Right hindlimb (tissue), 1 donor: ENCODE measurements at places on chromosomes 16 and 17.
A peak's percentile ranks its signal among the peaks of the same experiment; 100 is the strongest.

DNA sequence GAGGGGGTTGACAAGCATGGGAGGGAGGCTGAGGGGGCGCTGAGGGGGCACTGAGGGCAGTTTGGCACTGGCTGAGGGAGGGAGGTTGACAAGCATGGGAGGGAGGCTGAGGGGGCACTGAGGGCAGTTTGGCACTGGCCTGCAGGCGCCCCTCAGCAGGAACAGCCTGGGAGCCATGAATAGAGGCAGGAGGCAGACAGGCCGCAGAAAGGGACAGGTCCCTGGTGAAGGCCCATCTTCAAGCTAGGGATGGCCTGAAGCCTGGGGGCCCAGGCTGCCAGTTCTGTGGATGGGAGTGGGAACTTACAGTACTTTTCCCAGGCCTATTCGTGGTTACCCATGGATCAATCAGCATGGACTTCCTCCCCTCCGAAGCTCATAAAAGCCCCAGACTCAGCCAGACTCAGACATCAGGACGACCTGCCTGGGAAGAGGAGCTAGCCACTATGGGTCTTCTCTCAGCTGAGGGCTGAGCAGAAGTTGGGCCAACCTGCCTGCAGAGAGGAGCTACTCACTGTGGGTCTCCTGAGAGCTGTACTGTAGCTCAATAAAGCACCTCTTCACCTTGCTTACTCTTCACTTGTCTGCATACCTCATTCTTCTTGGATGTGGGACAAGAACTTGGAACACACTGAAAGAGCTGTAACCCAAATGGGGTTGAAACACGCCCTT lies 72.8 kb upstream of the BRD7 start:
- DNase-seq = no peak

- DNase-seq = no peak
Observed at GRCh38 chr16:53937161-53937880, 233.4 kb downstream of the FTO start.

GRCh38 chr17:6843241-6843880 lies 11.8 kb upstream of the TEKT1 start:
- DNase-seq = no peak

GRCh38 chr16:89829630-89830437 lies 1.6 kb downstream of the SPIRE2 start:
- no peak for DNase-seq

DNA sequence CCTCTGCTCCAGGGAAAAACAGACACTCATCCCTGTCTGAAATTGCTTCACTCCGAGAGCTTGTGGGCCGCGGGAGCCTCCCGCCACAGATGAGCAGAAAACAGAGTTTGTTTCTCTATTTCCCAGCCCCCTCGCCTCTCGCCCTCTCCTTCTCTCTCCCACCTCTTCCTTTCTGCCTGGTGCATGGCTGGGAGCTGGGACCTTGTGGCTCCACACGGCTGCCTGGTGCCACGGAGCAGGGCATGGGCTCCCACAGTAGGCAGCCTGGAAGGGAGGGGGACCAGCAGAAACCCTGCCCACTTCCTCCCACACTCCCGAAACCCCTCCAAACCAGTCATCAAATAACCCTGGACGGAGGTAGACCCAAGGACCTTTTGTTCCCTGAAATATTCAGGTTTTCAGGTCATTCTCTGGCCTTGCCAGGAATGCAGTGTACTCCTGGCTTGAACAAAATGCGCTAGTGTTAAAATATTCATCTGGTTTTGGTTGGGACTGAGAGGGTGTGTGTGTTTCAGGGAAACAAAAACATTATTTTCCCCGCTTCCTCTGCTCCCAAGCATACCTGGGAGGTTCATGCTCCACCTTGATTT lies 204.9 kb downstream of the C16orf78 start:
- peak; percentile 15 for DNase-seq

GRCh38 chr17:40958086-40958953 lies 8.4 kb downstream of the KRT39 start:
- DNase-seq = no peak

GRCh38 chr17:59668816-59669215 lies 38.4 kb downstream of the PTRH2 start:
- no peak for DNase-seq

- no peak for DNase-seq
Observed at GRCh38 chr16:3494386-3494973, 809 bp downstream of the C16orf90 start.

- no peak for DNase-seq
Observed at GRCh38 chr17:79562931-79563210, 48.0 kb downstream of the RBFOX3 start.

DNA sequence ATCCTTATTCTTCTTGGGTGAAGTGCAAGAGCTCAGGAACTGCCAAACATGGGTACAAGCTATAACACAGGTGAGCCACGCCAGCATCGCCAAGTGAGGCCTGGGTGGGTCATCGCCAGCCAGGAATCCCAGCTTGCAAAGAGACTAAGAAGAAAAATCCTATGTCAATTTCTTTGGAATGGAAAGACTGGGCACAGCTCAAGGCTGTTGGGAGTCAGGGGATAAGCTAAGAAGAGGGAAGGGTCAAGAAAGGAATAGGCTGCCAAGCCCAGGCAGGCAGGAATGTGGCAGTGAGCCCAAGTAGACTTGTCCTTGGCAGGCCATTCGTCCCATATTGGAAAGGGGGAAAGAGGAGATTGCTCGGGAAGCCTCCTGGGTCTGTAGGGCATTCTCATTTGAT lies 191.4 kb upstream of the CDH5 start:
- no peak for DNase-seq

DNA sequence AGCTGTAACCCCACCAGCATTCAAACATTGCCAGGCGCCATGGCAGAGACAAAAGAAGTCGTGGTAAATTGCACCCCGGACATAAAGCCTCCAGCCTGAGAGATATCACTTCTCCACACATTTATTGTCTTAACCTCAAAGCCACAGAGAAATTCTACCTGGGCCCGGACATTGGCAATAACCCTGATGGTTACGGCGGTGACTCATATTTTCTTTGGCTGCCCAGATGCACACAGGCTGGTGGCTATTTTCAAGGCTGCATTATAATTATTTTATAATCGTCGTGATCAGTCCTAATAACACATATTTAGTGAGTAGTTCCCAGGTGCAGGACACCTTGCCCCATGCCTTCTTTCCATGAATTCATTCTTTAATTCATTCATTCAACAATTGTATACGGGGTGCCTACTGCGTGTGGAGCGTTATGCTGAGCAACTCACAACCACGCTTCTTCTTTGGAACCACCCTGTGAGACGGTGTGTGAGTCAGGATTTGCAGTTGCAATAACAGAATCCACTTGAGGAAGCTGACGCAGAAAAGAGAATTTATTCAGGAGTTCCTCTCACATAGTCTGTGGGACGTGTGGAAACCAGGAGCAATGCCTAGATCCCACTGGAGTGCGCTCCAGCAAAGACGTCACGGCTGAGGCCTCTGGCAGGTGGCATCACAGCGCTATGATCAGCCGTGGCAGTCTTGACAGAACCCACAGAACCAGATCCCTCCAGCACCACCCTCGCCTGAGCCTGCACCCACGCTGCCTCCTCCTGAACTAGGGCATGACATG lies 245.7 kb downstream of the FOXL1 start:
- no peak for DNase-seq

DNA sequence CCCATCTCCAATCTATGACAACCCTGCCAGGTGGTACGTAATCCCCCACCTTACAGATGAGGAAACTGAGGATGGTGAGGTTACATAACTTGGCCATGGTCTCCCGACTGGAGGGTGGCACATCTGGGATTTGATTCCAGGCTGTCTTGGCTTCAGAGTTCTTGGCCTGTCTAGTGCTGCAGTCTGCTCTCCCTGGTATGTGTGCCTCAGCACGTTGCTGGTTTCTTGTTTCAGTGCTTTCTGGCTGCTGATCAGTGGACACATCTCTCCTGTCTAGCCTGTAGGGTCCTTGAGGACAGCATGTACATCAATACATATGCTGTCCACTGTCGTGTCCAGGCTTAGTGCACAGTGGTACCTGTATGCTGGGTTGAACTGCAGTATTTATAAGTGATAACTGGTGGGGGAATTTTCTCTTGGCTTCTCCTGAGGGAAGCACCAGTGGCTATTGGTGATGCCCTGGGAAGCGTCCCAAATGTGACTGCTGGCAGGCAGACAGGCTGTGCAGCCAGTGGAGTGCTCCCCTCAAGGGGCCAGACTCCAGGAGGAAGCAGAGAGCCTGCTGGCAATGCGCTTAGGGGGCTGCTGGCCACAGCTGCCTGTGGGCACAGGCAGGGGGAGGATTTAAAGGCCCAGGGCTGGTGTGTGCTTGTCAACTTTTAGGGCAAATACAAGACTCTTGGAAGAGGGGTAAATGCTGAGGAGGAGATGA lies 14.4 kb downstream of the CTRL start:
- DNase-seq = peak; percentile 77

- peak; percentile 70 for DNase-seq
Observed at GRCh38 chr17:46979147-46979863, at the start of gene RPRML. TSS of gene RPRML (minus strand) at chr17:46979253. CDS start at chr17:46979007, 246 bp downstream.

DNA sequence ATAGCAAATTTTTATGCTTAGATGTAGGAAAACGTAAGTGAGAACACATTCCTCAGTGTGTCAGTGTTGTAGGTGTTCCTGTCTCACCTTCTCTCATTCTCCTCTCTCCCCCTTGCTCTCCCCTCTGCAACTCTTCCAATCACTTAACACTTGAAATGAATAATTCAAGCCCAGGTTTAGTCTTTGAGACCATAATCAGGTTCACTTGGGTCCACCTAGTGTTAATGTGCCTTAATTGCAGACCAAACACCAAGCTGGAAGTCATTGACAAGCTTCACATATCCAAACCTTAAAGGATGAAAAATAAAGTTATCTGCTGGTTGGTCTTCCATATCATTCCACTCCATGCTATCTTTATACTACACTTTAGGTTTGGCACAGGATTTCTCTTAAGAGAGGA lies 37.0 kb downstream of the STXBP4 start:
- DNase-seq = no peak

DNA sequence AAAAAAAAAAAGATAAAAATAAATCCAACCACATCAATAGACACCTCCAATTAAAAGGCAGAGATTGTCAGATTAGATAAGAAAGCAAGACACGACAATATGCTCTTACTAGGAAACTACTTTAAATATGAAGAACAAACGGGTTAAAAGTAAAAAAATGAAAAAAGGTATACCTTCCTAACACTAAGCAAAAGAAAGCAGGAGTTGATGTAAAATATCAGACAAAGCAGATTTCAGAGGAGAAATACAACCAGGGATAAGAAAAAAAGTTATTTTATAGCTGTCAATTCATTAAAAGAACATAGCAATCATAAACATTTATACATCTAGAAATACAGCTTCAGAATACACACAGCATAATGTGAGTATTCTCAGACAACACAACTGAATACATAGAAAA lies 49.7 kb upstream of the CCDC182 start:
- no peak for DNase-seq

DNA sequence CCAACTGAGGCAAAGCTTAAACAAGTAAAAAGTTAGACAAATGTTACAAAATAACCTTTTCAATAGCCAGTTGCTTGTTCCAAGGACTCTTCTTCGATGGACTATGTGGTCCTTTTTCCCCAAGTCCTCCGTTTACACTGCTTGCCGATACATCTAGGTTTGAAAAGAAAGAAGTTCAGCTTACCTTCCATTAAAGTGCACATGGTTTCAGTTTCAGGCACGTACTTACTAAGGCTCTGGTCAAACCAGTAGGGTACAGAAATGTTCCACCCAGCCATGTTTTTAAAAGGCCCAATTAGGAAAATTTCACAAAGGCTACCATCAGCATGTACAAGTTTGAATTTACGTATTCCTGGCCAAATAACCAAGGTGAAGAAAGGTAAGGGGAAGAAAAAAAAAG lies 2.1 kb downstream of the SRSF2 start:
- no peak for DNase-seq

DNA sequence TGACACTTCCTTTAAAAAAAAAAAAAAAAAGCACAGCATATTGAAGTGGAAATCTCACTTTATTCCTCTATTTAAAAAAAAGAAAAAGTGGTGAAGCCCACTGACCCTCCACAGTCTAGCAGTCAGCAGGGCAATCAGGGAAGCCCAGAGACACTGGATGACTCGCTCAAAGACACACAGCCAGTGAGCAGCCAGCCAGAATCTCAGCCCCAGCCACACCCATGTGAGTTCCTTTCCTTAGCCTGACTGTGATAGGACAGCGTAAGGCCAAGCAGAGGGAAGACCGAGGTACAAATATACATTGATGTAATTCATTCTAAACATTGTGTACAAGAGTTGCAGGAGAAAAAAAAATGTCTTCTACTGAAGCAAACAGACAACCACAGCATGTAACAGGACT lies 22.5 kb downstream of the XPO6 start:
- no peak for DNase-seq

DNA sequence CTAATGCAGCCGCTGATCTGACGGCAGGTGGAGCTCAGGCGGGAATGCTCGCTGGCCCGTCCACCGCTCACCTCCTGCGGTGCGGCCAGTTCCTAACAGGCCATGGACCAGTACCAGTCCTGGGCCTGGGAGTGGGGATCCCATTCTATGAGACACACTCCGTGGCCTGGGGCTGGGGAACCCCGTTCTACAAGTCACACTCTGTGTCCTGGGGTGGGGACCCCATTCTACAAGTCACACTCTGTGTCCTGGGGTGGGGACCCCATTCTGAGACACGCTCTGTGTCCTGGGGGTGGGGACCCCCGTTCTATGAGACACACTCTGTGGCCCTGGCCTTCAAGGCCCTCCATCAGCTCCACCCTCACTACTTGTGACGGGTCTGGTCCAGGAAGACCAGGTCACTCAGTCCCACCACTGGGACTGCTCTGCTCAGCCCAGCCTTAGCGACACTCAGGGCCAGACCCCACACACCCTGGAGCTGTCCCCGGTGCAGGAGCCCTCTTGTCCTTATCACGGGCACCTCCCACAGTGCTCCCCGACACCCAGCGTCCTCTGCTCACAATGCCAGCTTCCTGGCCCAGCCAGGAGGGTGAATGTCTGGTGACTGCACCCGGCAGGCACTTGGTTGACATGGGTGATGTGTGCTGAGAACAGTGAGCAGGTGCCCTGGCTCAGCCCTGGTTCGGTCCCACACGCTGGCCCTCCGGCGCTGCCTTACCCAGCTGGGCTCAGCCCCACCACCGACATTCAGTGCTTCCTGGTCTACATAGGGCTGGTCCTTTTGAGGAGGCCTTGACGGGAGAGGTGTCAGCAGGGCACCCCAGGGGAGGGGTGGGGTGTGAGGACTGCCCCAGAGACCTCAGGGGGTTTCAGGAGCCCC lies 89.1 kb downstream of the TBC1D16 start:
- DNase-seq = no peak

DNA sequence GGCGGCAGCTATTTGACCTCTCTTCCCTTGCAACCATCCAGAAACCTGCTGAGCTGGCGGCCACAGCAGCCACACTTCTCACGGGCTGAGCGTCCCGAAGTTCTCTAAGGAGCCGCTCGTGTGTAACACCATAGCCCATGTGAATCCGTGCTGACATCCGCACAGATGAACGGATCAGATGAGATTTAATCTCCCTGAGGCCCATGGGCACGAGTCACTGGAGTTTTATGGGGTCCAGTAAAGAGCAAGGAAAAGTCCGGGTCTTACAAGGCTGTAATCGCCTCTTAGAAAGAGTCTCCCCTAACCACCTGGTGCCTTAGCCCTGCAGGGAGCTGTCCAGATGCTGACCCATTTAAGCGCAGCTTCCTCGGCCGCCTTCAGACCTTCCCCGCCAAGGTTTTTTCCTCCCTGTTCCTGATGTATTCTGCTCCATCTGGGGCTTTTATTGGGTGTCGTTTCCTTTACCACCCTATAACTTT lies 5.5 kb upstream of the CACNG5 start:
- DNase-seq = peak; percentile 84
